ENCODE measurements at places on chromosomes 4 and X.

- DNase-seq, result no peak
These were observed 7.9 kb downstream of the TRIM2 start for GRCh38 chr4:153211986-153212728.

- DNase-seq, result no peak
These were observed 662.6 kb upstream of the CPEB2 start for GRCh38 chr4:14339715-14340114.

DNA sequence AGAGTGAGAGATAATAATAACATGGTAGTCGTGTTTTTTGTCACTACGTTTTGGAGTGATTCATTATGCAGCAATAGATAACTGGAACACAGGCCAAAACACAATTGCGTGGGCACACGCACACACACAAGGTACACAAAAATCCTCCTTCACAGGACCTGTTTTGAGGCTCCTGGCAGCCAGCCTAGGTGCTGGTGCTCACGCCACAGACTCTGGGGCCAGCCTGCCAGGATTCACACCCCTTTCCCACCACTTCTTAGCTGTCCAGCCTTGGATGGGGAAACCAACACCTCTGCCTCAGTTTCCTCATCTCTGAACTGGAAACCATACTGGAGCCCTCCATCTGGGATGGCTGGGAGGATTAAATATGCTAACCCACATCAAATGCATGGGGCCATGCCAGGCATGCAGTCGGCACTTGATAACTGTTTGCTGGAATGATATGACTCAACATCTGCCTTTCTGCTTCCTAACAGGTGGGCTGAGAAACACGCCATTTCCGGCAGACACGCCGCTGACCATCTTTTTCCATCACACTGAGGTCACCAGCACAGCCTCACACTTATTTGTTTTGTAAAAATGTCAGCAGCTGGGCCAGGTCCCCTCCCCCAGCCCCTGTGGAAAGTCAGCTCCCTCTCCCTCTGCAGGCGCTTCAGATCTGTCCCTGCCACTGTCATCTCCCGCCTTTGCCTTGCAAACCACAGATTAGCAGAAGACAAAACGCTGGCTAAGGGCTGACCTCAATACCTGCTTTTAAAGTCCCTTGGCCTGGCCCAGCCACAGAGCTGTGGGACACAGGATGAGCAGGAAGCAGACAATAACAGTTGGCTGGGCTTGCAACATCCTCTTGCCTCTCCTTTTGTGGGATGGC lies 237.5 kb downstream of the BCOR start:
- peak; percentile 55 for DNase-seq

- DNase-seq, result no peak
These were observed 142.0 kb downstream of the SOX3 start for GRCh38 chrX:140362861-140363260.

GRCh38 chr4:154164931-154165839 lies 326.4 kb downstream of the DCHS2 start:
- no peak for DNase-seq

Data from ecto neural progenitor cell (in vitro differentiated cells).